ENCODE measurements at places on chromosomes 5 and 9. TPM values are rescaled to one million over a fixed set of nuclear protein-coding genes. Genes with fewer than 3 reads are reported as not detected.

GRCh38 chr5:173743641-173744343 lies 127.3 kb upstream of the BOD1 start:
- no peak for DNase-seq

DNA sequence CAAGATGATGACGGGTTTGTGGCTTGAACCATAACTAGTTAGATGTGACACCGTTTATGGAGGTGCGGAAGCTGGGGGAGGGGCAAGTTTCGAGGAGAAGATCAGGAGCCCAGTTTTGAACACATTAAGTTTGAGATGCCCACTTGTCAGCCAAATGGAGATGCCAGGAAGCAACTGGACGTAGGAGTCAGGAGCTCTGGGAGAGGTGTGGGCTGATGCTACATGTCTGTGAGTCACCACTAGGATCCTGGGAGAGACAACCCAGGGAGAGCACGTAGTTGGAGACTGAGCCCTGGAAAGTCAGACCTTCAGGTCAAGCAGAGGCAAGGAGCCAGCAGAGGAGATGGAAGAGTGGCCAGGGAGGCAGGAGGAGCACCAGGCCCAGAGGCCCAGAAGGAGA lies 48.8 kb upstream of the SLC25A51 start:
- peak; percentile 79 for DNase-seq

The NR2F1 gene
- total RNA-seq, result 21.6 TPM

DNA sequence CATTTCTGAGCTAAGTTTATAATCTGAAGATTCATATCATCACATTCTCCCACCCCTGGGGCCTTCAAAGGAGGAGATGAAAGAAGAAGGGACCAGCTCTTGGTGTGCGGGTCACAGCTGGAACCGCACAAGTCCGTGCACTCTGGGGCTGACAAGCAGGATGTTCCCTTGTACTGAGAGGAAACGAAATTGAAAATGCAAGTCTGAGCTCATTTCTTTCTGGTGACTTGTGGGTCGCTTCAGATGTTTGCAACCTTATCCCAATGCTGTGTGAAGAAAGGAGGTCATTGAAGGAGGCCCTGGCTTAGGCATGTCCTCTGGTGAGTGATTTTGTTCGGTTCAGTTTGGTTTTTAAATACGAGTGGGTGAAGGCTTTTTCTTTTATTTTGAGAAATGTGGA lies 59.6 kb downstream of the C9orf152 start:
- no peak for DNase-seq

The SCGB3A2 gene
- not detected for total RNA-seq

GRCh38 chr9:100714372-100715099 lies 136.7 kb downstream of the CAVIN4 start:
- DNase-seq, result peak; percentile 46
